ENCODE measurements at places on chromosomes 5 and 9.

DNA sequence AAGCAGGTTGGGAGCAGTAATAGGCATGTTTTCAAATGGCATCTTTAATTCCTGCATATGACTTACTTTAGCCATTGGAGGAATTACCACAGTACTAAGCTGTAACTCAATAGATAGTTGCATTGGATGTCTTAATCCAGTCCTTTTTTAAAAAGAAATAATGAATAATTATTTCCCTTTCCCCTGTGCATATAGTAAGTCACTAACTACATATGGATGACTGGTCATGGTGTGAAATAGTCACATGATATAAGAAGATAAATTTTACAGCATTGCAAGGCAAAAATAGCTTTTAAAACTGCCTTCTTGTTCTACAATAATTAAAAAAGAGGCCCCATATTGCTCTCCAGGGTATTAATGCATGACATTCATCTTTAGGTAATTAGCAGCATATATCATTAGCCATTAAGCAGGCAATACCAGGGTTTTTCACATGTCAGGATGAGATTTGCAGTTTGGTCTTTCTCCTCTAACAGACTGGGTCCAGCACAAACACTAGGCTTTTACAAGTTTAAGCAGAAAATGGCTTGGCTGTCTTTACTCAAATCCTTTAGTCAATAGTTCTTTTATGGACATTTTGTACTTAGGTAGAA lies 606.4 kb upstream of the RORB start:
- DNase-seq: no peak

- DNase-seq: no peak
Measured at GRCh38 chr9:77876091-77876490, 155.5 kb downstream of the GNAQ start.

- DNase-seq: no peak
Measured at GRCh38 chr5:170631466-170632195, 127.8 kb downstream of the KCNIP1 start.

- DNase-seq: no peak
Measured at GRCh38 chr9:127347831-127348776, 48.9 kb upstream of the SLC2A8 start.

DNA sequence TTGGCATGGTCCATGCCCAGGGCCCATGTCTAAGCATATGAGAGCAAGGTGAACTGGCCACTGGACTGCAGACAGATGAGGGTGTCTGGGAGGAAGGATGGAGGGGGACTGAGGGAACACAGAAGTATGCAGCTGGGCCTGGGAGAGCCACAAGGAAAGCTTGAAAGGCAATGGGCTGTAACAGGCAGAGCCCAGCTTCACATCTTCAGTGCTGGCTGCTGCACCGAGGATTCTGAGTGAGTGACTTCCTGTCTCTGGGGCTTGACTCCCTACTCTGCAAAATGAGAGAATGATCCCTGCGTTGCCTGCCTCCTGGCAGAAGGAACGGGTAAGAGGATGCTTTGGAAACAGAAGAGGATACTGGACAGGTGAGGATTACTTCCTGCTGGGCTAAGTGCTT lies 29.0 kb downstream of the COL15A1 start:
- no peak for DNase-seq

- no peak for DNase-seq
Measured at GRCh38 chr5:150014456-150014855, 13.9 kb downstream of the HMGXB3 start.

- DNase-seq: no peak
Measured at GRCh38 chr5:87851603-87852002, 417.0 kb downstream of the TMEM161B start.

- no peak for DNase-seq
Measured at GRCh38 chr9:85662573-85662972, 79.2 kb downstream of the AGTPBP1 start.

GRCh38 chr5:136073714-136074529 lies 45.1 kb downstream of the TGFBI start:
- no peak for DNase-seq

GRCh38 chr5:135565725-135566421 lies 12.9 kb downstream of the CXCL14 start:
- DNase-seq: peak; percentile 84

DNA sequence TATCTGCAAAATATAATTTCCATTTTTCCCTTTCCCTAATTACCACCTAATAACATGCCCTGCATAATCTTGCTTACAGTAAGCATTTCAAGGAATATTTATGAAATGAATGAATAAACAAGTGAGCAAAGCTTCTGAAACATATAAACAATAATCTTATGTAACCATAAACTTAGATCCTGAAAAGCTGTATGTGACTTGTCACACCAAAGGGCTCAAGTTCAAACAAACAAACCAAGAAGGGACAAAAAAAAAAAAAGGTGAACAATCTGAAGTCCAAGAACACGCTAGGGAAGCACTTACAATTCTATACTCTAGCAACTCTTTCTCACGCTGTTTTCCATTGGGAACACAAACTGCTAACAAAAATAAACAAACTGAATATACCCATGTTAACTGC lies 36.3 kb downstream of the PLPP1 start:
- DNase-seq: no peak

DNA sequence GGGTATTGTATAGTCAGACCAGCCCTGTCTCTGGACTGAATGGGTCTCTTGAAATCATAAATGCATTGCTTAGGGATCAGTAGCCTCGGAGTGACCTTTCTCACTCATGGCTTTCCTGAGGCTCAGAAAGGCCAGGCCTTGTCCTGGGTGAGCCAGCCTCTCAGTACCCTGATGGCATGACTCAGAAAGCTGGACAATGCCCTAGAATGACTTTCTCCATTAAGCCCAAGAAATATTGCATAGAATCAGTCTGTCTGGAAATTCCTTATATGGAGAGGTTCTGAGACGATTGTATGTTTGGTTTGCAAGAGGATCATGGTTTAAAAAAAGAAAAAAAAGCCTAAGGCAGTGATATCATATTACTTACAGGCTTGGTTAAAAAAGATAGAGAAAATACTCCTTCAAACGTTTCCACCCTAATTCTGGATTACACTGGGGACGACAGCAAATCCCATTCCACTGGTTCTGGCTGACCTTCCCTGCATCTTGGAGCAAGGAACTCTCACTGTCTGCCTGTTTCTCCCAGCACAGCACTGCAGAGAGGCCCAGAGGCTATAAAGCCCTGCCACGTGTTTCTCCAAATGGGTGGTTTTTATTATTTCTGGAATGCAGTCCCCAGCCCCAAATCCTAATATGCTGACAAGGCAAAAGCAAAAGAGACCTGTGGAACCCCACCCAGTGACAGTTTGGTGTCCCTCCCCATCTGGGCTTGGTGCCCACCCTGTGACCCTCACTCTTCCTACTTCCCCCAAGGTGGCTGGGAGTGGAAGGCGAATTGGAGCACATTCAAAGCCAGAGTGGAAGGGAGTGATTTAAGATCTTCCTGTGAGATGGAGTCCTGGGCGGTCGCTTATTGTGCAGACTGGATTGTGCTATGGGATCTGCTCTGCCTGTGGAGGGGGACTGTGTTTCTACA lies 34.4 kb downstream of the MAP1B start:
- no peak for DNase-seq

GRCh38 chr5:176995896-176996767 lies 10.4 kb downstream of the UIMC1 start:
- no peak for DNase-seq

DNA sequence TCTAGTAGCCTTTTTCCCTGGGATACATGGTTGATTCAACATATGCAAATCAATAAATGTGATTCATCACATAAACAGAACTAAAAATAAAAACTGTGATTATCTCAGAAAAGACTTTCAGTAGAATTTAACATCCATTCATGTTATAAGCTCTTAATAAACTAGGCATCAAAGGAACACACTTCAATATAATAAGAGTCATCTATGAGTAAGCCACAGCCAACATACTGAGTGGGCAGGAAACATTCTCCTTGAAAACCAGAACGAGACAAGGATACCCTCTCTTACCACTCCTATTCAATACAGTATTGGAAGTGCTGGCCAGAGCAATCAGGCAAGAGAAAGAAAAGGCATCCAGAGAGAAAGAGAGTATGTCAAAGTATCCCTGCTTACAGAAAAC lies 239.9 kb downstream of the ATPSCKMT start:
- no peak for DNase-seq

DNA sequence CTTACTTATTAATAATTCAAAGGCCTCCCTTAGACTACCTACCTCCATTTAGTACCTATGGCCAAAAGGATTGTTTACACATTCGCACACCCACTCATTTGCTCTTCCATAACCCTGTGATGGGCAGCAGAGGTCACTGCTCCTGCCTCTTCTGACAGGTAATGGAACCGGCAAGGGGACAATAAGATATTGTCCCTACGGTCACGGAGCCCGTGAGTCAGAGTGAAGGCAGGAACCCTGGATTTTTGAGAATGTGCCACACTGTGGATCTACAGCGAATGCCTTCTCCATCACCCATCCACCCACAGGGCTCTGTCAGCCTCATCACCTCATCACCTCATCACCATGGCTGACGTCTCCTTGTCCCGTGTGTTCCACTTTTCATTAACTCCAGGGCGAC lies 132.3 kb downstream of the MYO10 start:
- DNase-seq: no peak

GRCh38 chr5:140672455-140673186 lies 755 bp downstream of the DND1 start:
- DNase-seq: peak; percentile 21

- DNase-seq: no peak
Measured at GRCh38 chr5:107564931-107565372, 105.8 kb downstream of the EFNA5 start.

GRCh38 chr9:72978744-72979143 lies 25.9 kb upstream of the ALDH1A1 start:
- DNase-seq: no peak

DNA sequence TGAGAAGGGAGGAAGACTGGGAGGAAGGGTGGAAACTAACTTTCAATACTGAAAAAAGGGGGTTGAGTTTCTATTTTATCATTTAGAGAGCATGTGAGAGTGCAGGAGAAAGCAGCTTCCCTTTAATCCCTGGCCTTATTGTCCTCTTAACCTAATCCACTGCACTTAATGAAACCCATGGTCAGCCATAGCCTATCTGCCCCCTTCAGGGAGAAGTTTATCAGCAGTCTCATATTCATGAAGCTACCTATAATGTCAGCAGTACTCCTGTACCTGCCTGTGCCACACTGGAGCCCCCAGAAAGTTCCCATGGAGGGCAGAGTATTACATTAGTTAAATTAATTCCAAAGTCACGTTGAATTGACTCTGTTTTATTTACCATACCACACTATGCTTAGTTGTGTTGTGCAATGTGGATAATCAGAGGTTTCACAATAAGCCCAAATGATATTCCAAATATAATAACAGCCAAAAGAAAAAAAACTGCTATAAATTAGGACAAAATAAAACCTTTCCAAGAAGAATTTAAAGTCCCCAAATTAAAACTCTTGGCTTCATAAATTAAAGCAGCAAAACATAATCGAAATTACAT lies 62.9 kb downstream of the MUSK start:
- DNase-seq: no peak

DNA sequence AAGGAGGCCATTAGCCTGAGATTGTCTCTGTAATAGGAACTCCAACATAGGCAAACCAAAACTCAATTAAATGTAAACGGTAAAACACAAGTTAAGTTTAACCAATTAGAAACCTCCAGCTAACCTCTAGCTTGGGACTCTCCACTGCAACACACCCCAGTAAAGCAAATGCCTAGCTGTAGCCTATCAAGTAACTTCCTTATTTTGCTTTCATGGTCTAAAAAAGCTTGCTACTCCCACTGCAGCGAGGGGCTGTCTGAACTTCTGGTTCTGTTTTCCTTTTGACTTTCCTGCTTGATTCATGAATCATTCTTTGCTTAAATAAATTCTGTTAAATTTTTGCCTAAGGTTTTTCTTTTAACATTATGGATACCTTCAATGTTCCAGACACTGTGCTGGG lies 24.4 kb upstream of the C5orf46 start:
- no peak for DNase-seq

- no peak for DNase-seq
Measured at GRCh38 chr9:2809692-2810419, 34.0 kb downstream of the PUM3 start.

- DNase-seq: no peak
Measured at GRCh38 chr9:137685741-137686420, 67.1 kb downstream of the EHMT1 start.

GRCh38 chr5:89904442-89904841 lies 505.1 kb downstream of the CETN3 start:
- no peak for DNase-seq

DNA sequence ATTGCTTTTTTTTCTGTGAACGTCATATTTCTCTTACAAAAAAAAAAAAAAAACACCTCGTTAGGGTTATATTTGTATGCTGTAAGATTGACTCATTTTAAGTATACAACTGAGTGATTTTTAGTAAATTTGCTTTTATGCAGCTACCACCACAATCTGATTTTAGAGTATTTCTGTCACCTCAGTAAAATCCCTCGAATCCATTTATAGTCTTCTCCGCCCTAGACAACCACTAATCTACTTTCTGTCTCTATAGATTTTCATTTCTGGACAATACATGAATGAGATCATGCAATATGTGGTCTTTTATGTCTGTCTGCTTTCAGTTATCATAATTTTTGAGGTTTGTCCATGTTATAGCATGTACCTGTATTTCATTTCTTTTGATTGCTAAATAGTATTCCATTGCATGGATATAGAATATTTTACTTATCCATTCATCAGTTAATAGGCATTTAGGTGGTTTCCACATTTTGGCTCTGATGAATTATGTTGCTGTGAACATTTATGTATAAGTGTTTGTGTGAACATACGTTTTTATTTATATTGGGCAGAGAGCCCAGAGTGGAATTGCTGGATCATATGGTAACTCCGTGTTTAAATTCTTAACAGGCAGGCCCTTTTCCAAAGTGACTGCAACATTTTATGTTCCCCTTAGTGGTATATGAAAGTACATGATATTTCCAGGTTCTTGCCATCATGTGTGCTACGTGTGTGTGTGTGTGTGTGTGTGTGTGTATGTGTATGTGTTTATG lies 171.4 kb downstream of the SGCD start:
- no peak for DNase-seq

- DNase-seq: no peak
Measured at GRCh38 chr9:18689921-18690320, 216.0 kb downstream of the ADAMTSL1 start.

- DNase-seq: no peak
Measured at GRCh38 chr9:91812191-91812590, 137.8 kb downstream of the ROR2 start.

DNA sequence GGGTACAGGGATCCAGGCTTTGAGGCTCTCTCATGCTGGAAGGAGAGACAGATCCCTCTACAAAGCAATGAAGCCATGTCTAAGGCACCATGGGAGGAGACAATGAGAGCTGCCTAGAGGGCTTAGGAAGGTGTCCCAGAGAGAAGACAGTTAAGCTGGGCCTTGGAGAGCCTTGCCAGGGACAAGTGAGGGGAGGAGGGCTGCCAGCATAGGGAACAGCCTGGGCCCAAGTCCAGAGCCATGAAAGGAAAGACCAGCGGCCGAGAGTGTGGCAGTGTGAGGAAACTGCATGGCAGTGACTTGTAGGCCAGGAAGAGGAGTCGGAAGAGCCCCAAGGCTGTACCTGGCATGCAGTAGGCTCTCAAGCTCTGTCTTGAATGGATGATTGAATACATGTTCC lies 88.5 kb downstream of the PSD2 start:
- DNase-seq: no peak

- no peak for DNase-seq
Measured at GRCh38 chr5:157767689-157768088, 24.2 kb downstream of the LSM11 start.

Data from stimulated activated naive CD8-positive, alpha-beta T cell treated with anti-CD3 and anti-CD28 coated beads, Interleukin-15, Interleukin-2, amounts not matched to agents 100 U/mL and 50 U/mL, for 24 hours (primary cell).